ENCODE measurements at places on chromosomes 12 and 14. TPM values are rescaled to one million over a fixed set of nuclear protein-coding genes. Genes with fewer than 3 reads are reported as not detected.

- H3K27me3 ChIP-seq = no peaks in the 10 kb centered on the region
- no peak overlapping the region for H3K27ac ChIP-seq
- peaks cover 12% of the 10 kb centered on the region for H3K4me1 ChIP-seq
Measured at GRCh38 chr12:122517877-122518276, 8.9 kb downstream of the RSRC2 start.

Gene PIWIL1
- total RNA-seq = not detected

GRCh38 chr14:84959851-84960520 is 570.0 kb upstream of the FLRT2 start:
- H3K36me3 ChIP-seq = no peaks in the 10 kb centered on the region
- no peak overlapping the region for H3K27ac ChIP-seq
- no peak for DNase-seq
- no peaks in the 10 kb centered on the region for H3K27me3 ChIP-seq
- no peak overlapping the region for H3K4me3 ChIP-seq

Gene LRRC10
- not detected for total RNA-seq

- peaks cover 50% of the 10 kb centered on the region for H3K4me1 ChIP-seq
- no peak overlapping the region for H3K27ac ChIP-seq
- H3K4me3 ChIP-seq = no peak overlapping the region
- DNase-seq = no peak
- no peaks in the 10 kb centered on the region for H3K27me3 ChIP-seq
Measured at GRCh38 chr12:68636268-68636667, 25.6 kb downstream of the RAP1B start.

- H3K27ac ChIP-seq = no peak overlapping the region
- H3K27me3 ChIP-seq = no peaks in the 10 kb centered on the region
- H3K4me1 ChIP-seq = peaks cover 13% of the 10 kb centered on the region
- no peaks in the 10 kb centered on the region for H3K36me3 ChIP-seq
- H3K4me3 ChIP-seq = no peak overlapping the region
Measured at GRCh38 chr14:31449971-31450610, 7.2 kb downstream of the DTD2 start.

Gene CLEC4D
- not detected for total RNA-seq

Gene DENND5B
- 32.0 TPM for total RNA-seq

DNA sequence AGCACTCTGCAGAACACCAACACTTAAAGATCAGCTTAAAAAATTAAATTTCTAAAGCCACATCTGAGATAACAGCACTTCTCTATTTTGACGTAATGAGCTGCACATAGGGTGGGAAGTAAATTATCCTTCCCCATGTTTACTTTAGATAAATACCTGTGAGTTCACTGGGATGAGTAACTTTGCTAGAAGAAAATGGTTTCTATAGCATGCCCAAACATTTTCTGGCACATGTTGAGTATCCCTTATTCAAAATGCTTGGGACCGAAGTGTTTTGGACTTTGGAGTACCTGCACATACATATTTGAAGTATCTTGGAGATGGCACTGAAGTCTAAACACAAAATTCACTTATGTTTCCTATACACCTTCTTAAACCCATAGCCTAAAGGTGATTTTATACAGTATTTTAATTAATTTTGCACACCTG is 6.6 kb downstream of the SLC38A2 start:
- H3K27me3 ChIP-seq = no peaks in the 10 kb centered on the region
- DNase-seq = no peak
- peaks cover 11% of the 10 kb centered on the region for H3K36me3 ChIP-seq
- peaks cover 95% of the 10 kb centered on the region for H3K4me1 ChIP-seq

GRCh38 chr12:26939953-26940352 is 1.7 kb downstream of the FGFR1OP2 start:
- no peaks in the 10 kb centered on the region for H3K36me3 ChIP-seq
- no peak overlapping the region for H3K27ac ChIP-seq
- DNase-seq = no peak
- H3K4me1 ChIP-seq = peaks cover 50% of the 10 kb centered on the region
- H3K27me3 ChIP-seq = no peaks in the 10 kb centered on the region

Gene MYO1H
- total RNA-seq = not detected

GRCh38 chr12:101436136-101436535 is 28.6 kb upstream of the ARL1 start:
- H3K27ac ChIP-seq = no peak overlapping the region
- H3K36me3 ChIP-seq = no peaks in the 10 kb centered on the region
- no peaks in the 10 kb centered on the region for H3K27me3 ChIP-seq
- H3K4me3 ChIP-seq = no peak overlapping the region
- no peak for DNase-seq

Gene APEX1
- total RNA-seq = 86.7 TPM

DNA sequence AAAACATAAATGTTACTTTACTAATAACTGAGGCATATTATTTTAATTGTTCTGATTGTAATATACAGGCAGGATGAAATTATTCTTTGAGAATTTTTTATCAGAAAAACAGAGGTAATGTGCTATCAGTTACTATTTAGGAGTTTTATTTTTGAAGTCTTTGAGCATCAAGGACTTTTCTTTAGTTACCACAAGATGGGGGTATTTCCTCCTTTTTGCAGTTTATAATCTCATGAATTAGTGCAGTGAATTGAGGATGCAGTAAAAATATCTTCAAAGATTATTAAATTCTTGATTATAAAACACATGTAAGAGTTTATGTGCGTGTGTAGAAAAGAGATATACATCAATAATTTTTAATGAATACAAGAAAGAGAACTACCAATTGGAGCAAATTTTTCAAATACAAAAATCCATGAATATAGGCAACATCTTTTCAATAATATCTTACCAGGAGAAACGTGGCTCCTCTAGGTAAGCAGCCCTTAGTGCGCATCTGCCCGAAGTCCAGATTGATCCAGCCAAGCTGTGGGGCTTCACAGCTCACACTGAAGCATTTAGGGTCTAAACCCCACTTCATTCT is 71.6 kb downstream of the ERGIC2 start:
- no peaks in the 10 kb centered on the region for H3K36me3 ChIP-seq
- H3K4me3 ChIP-seq = no peak overlapping the region
- no peaks in the 10 kb centered on the region for H3K27me3 ChIP-seq
- H3K27ac ChIP-seq = no peak overlapping the region
- no peak for DNase-seq

Gene HOXC12
- not detected for total RNA-seq

DNA sequence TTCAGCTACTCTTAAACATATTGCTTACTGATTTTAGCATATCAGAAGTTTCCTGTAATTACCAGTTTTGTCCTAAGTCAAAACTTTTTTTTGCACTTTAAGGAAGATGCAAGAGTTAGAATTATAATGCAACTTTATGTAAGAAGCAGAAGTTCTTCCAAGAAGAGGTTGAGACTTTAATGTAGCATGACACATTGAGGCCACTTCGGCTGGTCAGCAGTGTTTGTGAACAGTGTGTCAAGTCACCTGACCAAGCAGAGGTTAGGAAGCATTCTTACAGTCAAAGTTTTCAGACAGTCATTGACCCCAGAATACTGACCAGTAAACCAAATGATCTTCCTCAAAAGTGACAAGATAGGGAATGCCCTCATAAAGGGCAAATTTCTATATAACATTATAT is 15.2 kb downstream of the FGFR1OP2 start:
- DNase-seq = peak; percentile 16
- no peak overlapping the region for H3K27ac ChIP-seq
- no peaks in the 10 kb centered on the region for H3K27me3 ChIP-seq
- H3K36me3 ChIP-seq = no peaks in the 10 kb centered on the region

Measured in body of pancreas (tissue), 4 donors.